ENCODE measurements at places on chromosomes 6 and 20.
A peak's percentile ranks its signal among the peaks of the same experiment; 100 is the strongest.

DNA sequence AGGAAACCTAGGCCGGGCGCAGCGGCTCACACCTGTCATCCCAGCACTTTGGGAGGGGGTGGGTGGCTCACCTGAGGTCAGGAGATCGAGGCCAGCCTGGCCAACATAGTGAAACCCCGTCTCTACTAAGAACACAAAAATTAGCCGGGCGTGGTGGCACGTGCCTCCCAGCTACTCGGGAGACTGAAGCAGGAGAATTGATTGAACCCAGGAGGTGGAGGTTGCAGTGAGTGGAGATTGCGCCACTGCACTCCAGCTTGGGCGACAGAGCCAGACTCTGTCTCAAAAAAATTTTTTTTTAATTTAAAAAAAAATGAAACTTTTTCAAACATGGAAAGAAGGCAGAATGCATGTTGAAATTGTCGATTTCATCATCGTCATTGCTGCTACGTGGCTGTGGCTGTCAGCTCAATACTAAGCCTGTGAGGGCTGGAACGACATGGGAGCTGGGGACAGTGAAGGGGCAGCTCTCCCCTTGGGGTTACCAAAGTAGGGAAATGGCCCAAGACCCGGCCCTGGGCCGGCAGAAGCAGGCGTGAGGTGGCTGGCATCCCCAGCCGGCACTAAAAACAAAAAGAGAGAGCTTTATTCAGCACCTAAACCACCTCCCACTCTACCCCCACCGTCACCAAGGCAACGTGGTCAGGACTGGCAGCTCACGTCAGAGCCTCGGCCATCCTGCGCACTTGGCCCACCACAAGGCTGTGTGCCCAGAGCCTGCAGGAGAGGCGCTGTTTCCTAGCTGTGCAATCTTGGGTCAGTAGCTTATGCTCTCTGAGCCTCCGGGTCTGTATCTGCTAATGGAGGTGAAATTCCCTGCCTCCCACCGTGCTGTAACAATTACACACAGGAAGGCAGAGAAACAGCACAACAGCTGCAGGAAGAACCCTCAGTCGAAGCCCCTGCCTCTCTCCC, 30.8 kb downstream of the AGPAT4 start:
- peak; percentile 79 for DNase-seq

- DNase-seq: no peak
Observed at GRCh38 chr6:134819236-134819635, 130.7 kb downstream of the ALDH8A1 start.

DNA sequence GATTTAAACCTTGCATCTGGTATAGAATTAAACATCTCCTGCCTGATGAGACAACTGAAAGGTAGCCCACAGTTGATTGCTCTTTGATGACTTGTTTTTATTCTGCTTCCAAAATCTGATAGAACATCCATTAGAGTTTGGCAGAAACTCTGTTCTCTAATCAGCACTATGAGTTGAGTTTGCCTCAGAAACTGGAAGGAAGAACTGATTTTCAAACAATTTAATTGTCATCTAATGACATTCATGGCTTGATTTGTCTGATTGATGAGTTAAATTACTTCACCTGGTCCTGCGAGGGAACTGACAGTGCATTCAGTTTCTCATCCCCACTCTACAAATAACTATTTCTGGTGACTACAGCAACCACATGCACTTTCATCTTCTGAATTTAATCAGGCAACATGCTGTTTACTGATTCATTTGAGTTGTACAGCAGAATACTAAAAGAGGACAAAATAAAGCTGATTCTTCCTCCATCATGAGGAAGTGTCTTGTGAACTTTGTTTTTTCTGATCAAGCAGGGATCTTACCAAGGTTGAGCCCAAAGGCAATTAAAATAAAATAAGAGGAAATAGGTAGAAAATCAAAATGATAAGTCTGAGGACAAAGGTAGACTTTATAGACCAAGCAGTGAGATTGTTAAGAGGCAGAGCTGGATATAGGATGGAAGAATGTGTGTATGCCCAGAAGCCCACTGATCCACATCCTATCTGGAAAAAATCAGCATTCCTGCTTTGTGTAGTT, 15.7 kb upstream of the MRAP2 start:
- no peak for DNase-seq

- DNase-seq: no peak
Observed at GRCh38 chr20:39326050-39326449, 363.9 kb downstream of the DHX35 start.

GRCh38 chr6:56335726-56336125, 88.3 kb upstream of the COL21A1 start:
- DNase-seq: no peak

- no peak for DNase-seq
Observed at GRCh38 chr6:134519465-134519864, 201.6 kb upstream of the SGK1 start.

DNA sequence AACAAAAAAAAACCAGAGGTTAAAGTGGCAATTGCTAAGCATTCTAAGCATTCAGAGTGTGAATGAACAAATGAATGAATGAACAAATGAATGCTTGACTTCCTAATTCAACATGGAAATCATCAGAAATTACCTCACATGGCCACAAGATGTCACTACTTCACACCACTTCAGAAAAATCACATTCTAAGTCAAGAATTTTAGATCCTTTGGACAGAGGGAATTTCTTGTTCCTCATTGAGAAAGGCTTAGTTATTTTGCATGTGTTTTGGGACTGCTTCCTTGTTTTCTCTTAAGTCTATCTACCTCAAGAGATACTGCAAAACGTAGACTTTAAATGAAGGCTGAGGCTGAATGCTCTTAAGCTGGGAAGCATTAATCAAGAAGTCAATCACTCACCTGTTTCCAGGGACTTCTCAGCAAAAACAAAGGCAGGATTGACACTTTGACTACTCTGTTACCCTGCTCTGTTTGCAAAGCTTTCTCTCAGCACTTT, 120.2 kb downstream of the MBOAT1 start:
- no peak for DNase-seq

GRCh38 chr20:62454904-62455636, 20.7 kb downstream of the GATA5 start:
- DNase-seq: no peak

- DNase-seq: no peak
Observed at GRCh38 chr6:134092449-134092848, 40.0 kb upstream of the SLC2A12 start.

DNA sequence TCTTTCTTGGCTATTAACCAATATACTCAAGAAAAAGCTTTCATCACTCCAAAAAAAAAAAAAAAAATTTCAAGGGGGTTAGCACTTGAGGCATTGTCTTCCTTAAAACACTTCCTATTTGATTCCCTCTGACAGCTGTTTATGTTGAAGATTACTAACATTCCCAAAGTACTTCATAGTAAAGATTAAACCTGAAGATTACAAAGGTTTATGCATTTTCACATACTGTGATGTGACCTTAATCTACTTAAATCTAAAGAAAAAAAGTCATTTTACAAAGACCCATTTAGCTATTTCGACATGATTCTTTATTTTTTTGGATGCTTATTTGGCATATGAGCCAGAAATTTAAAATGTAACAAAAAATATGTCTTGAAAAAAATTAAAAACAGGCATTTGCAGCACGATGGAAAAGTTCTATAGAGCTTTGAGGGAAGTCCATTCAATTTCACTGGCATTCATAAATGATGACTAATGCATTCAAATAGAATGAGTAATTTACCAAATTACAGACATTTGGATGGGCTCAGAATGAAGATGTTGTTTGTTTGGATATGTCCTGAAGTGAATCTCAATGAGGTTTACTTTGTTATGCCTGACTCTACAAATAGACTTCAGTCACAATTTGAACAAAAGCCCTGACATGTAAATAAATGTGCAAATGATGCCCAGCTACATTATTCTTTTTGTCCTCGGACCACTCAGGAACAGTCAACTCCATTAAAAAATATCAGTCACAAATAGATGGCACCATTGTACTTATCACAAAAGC, 674.6 kb upstream of the MARCKS start:
- no peak for DNase-seq

- DNase-seq: no peak
Observed at GRCh38 chr20:50568549-50568942, 58.4 kb downstream of the PTPN1 start.

DNA sequence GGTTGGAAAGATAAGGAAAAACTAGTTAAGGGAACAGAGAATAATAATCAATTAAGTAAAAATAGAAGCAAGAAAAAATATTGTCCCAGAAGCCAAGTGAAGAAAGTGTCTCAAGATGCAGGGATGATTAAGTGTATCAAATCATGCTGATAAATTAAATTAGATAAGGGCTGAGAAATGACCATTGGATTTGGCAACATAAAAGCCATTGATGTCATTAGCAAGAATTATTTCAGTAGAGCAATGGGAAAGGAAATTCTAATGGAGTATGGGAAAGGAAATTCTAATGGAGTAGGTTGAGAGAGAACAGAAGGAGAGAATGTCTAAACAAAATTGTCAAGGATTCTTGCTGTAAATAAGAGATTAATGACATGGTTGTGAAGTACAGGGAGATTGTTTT, 146.8 kb downstream of the TFAP2B start:
- DNase-seq: no peak

GRCh38 chr6:165804331-165805066, 141.5 kb upstream of the PDE10A start:
- peak; percentile 55 for DNase-seq

DNA sequence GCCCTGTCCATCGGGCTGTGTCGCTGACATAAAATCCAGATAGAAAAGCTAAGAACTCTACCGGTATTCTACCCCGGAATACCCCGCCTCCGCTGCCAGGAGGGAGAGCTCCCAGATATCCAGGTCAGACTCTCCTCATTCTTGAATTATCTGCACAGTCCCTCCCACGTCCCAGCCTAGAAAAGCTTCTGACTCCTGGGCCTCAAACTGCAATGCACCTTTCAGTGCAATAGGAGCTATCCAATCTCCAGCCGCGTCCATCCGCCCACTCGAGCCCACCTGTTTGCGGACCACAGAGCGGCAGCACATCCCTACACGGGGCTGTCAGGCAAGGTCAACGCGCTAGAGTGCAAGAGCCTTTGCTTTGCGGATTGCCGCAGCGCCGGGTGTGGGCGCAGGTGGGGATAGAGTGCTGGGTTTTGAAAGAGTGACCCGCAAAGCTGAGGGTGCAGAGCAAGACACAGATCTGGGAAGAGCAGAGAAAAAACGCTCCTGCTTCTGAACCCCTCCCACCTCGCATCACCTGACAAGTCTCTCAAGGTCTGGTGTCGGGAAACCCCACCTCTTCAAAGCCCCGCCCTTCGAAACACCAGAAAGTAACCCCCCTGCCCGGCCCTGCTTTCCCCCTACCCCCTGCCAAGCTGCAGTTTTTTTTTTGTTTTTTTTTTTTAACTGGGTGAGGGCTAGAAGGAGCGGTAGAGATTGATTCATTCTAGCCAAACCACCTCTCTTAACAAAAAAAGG, 1.3 kb downstream of the TAPBP start:
- DNase-seq: no peak

DNA sequence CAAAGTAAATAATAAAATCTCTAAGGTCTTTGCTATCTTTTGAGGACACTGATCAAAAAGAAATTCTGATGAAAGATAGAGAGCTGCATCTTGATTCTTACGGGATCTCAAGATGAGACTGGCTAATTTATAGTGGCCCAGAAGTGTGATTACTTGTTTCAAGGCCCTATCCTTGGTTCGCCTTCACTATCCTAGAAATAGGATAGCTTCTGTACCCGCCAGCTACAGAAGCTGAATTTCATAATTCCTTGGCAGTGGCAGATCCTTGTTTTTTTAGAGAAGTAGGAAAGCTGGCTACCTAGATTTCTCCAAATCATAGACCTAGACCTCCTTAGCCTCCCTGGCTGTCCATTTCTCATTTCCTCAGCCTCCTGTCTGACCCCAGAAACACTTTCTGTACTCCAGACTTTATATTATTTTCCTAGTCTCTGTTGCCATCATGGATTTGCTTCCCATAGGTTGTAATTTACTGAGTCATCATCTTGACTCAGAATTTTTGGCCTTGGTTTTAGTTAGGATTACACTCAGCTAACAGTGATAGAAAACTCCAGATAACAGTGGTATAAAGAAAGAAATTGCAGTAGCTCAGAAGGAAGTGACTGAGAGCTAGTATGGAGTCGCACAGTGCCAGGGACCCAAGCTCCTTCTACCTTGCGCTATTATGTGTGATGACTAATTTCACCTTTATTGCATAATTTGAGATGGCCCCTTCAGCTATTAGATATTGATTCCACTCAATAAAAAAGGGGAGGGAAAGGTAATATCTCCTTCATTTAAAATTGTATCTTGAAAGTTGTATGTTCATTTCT, 27.7 kb downstream of the PHF3 start:
- DNase-seq: no peak

DNA sequence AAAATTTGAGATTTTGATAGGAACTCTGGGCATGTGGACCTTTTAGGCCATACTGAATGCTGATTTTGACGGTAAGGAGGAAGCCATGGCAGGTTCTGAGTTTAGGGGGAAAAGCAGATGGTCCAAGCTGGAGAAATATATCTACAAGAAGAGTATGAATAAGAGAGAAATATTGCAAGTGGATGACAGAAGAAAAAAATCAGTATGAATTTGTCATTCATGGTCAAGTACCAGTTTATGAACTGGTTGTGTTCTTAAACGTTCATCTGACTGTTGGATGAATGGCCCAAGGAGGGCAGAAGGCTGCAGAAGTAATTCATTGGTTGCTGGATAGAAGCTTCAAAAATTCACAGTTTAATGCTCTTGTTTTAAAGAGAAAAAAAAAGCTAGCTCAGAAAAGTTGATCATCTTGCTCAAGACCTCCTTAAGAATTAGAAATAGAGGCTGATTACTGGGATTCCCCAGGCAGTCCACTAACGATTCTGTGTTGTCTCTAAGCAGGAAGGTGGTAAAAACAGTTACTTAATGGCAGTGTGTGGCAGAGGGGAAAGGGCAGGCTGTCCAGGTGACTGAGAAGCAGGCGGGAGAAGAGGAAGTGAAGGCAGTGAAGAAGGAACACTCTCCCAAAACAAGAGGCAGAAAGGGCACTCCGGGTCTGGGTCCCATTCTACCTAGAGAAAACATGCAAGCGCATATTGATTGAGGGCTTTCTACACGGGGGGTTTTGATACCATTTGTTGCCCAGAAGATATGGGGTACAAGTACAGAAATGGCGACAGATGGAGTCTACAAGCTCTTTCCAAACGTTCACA, 2.0 kb upstream of the DUSP22 start:
- DNase-seq: peak; percentile 29

DNA sequence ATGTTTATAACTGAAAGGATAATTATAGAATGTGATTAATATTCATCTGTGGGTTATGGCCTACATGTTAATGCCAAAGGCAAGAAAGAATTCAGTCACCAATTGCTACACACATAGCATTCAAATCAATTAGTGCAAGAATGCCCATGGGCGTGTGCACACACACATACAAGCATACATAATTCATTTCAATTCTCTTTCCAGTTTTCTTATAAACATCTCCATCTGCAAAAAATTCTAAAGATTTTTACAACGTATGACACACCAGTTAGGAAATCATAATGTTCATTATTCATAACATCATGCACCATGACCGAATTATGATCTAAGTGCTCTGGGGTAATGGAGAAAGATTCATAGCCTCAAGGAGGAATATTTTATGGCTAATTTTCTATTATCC, 111.0 kb upstream of the ADTRP start:
- no peak for DNase-seq

DNA sequence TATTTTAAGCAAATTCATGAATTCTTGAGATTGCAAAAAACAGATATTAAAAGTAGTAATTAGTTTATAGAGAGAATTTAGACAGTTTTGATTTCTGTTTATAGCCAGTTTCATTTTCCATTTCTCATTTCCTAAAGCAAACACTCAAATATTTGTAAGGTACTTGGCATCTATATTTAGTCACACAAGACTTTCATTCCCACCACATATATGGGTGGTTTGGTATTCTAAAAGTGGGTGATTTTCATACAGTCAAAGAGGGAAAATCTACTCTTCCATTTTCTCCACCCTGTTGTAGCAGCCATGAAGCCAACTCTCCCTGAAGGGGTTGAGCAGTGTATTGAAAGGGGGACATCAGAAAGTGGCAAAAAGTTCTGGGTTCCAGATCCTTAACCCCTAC, 181.1 kb upstream of the SUPT3H start:
- no peak for DNase-seq
